ENCODE measurements at places on chromosomes 1 and 21.

DNA sequence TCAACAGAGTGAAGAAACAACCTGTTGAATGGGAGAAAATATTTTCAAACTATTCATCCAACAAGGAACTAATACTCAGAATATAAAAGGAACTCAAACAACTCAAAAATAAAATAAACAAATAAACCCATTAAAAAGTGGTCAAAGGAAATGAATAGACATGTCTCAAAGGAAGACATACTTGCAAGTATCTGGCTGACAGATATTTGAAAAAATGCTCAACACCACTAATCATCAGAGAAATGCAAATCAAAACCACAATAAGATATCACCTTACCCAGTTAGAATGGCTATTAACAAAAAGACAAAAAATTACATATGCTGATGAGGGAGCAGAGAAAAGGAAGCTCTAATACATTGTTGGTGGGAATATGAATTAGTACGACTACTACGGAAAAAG is 38.2 kb downstream of the TNFSF4 start:
- no peak for DNase-seq

- DNase-seq = no peak
Measured at GRCh38 chr1:196401891-196402290, 206.3 kb downstream of the KCNT2 start.

DNA sequence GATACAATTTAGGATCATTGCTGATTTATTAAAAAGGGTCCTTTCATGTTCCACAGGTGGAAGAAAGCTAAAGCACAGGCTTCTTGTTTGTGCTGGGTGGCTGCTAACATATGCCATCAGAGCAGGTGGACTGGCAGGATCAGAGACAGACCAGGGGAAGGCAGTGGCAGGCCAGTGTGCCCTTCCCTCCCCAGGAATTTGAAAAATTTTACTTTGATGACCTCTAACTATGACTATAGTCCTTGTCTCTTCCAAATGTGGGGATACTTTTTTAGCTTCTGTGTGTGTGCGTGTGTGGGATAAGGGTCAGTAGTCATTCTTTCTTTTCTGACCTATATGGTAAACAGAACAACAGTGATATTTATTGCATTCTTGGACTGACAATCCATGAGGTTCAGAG is 49.9 kb downstream of the LHX9 start:
- DNase-seq = no peak

DNA sequence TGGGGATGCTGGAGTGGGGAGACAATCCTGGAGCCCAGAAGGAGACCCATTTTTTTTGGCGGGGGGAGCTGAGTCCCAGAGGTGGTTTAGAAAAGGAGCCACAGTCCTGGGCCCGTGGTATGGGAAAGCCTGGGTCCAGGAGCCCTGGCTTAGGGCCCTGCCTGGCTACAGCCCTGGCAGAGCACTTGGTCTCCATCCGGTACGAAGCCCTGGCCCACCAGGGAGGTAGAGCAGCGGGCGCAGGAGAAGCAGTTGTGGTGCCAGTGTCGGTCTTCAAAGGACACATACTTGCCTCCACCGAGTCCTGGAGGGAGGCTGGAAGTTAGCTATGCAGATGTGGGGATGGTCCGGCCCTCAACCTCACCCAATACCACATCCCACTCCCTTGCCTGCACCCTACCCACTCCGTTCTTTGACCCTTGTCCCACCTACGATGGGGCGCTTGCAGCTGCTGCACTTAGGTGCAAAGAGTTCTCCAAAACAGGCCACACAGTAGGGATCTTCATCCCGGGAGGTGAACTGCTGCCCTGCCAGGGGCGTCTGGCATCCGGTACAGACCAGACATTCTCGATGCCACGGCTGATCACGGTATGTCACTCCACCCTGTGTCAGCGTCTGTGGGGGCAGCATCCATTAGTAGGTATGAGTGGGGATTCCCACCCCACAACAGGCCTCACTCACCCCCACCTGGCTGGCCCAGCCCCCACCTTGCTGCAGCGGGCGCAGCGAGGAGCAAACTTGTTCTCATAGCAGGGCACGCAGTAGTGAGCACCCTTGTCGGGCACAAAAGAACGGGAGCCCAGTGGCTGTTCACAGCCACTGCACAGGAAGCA is 7.7 kb upstream of the SF3A3 start:
- no peak for DNase-seq

GRCh38 chr1:183516725-183517124 is 44.4 kb downstream of the SMG7 start:
- DNase-seq = no peak

DNA sequence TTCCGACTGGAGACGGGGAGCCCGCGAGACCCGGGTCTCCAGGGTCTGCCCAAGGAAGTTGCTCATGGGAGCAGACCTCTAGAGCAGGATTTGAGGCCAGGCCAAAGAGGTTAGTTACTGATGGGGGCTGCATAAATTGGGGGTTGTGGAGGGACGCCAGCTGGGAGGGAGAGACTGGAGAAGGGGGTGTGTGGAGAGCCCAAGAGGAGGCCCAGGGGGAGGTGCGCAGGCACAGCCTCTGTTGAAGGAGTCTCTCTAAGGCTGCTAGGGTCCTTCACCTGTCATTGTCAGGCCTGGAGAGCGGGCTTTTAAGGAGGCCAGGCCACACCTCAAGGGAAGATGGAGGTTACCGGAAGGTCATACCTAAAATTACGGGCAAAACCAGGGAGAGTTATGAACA is 363 bp downstream of the PLA2G5 start:
- DNase-seq = no peak

- no peak for DNase-seq
Measured at GRCh38 chr1:64499966-64500365, 30.0 kb downstream of the CACHD1 start.

Data from hematopoietic multipotent progenitor cell treated with erythropoietin and hydrocortisone succinate and interleukin-3 and kit ligand, for 17 days (in vitro differentiated cells).